Panc1 (cell line): ENCODE measurements at places on chromosomes 12 and 14. TPM values are rescaled to one million over a fixed set of nuclear protein-coding genes. Genes with fewer than 3 reads are reported as not detected.

GRCh38 chr12:91111366-91112325 lies at the start of gene LUM:
LUM (minus strand) TSS chr12:91111494; CDS start chr12:91108979, 2,515 bp downstream.
- DNase-seq, result no peak

DNA sequence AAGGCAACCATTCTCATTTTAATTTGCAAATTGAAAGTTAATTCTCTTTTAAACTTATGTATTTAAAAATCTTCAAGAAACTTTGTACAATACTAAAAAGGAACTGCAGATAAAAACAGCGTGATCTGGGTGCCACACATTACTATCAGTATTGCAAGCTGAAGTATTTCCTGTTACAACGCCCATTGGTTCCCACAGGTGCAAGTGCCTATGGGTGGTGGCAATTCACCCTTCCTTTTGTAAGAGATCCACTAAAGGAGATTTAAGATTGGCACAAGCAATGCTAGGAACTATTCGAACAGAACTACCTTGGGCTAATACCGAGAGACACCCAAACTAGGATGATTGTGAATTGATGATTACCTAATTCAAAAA lies 13.2 kb downstream of the TAOK3 start:
- no peak for DNase-seq

GRCh38 chr14:95875831-95876760 lies 536 bp upstream of the TUNAR start:
- no peak for DNase-seq

DNA sequence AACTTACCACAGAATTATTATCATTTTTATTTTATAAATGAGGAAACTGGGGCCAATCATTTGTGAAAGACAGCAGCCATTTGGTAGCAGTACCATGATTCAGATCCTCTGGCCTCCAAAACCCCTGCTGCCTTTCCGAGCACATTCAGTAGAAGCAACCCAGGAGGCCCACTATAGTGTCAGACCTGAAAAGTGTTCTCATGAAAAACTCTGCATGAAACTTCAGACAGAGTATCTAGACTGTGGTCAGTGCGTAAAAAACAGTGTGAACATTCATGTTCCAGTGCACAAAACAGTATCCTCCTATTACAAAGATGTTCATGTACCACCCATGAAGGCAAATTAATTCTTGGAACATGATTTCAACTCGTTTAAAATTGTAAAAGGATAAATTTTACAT lies 112.0 kb downstream of the EPS8 start:
- DNase-seq, result no peak

DNA sequence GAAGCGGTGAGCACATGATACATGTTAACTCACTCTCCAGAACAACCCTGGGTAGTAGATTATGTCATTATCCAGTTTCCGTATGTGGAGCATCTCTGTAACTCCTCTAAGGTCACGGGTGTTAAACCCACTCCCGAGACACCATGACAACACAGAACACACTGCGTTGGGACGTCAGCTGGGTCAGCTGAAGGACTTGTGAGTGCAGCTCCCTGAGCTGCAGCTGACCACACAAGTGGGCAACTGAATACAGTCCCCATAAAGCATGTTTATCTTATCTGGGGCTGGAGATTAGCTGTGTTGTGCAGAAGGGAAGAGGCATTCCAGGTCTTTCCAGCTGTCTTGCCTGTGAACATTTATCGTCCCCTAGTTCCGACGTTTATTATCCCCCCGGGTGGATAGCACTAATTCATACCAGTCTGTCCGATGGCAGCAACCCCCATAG lies 211.5 kb downstream of the CHST11 start:
- DNase-seq, result no peak

The PRH2 gene
- total RNA-seq, result not detected

The KRT83 gene
- total RNA-seq, result 0.28 TPM

The AQP5 gene
- total RNA-seq, result 0.72 TPM
